ENCODE measurements at places on chromosomes 5 and 9. TPM values are rescaled to one million over a fixed set of nuclear protein-coding genes. Genes with fewer than 3 reads are reported as not detected.

The SPATA6L gene
- total RNA-seq = 0.78 TPM

The LVRN gene
- not detected for total RNA-seq

The CDH6 gene
- not detected for total RNA-seq

The GRAMD2B gene
- 10.6 TPM for total RNA-seq

The MLANA gene
- not detected for total RNA-seq

The PCDHGA2 gene
- total RNA-seq = not detected

The PLAC8L1 gene
- total RNA-seq = not detected

The FAT2 gene
- not detected for total RNA-seq

The FCHSD1 gene
- total RNA-seq = 35.6 TPM

The ELOVL7 gene
- total RNA-seq = not detected

Data from natural killer cell treated with Interleukin-12 subunit alpha and Interleukin-12 subunit beta and Interleukin-15 and Interleukin-18, amount 100 ng/mL, for 72 hours (primary cell).